SK-N-DZ (cell line): ENCODE measurements at places on chromosomes 6 and 20.

DNA sequence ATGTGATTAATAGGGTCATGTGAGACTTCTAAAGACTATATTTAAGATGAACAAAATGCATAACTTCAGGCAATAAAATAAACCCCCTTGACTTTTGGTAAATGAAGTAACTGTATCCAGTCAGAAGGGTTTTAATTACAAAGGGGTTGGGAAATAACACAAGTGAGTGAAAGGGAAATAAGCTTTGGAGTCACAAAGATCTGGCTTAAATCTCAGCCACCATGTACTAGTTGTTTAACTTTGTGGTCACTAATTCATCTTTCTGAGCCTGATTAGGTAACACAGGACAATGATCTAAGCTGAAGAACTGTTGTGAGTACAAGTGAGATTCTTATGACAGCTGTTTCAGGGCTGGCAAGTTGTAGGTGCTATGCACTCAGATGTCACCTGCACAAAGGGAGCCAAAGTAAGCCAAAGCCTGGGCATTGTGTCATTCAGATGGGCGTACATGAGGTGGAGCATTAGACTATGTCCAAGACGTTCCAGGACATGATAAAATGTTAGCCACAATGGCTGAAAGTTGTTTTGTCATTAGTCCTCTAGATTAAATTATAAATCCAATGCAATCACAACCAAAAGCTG lies 13.8 kb downstream of the TOMM34 start:
- DNase-seq = no peak

- no peak for DNase-seq
Measured at GRCh38 chr20:44776980-44777379, 31.3 kb downstream of the KCNK15 start.

- no peak for DNase-seq
Measured at GRCh38 chr6:4351520-4352321, 216.3 kb upstream of the ECI2 start.

DNA sequence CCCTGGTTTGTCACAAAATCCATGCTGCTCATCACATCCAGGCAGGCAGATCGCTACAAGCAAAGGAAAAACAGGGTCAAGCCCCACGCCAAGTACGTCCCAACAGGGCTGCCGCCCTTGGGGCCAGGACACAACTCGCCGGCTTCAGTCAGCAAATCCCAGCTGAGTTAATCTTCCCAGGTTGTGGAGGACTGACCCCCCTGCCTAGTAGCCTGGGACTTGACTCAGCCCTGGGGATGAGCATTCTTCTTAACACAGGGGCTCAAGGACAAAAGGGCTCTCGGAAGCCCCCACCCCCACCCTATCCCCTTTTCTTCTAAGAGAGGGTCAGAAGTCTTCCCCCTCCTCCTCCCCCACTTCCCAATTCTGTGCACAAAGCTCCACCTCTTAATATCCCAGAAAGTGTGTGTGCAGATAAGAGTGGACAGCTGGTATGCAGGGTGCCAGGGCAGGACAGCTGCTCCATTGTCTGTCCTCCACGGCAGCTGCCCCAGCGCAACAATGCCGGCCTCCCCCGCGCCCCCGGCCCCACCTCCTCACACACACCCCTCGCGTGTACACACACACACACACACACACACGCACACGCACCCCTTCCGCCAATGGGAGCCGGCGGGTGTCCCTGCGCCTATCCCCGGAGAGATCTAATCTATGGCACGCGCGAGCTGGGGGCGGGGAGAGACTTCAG lies 4.5 kb downstream of the DLL1 start:
- DNase-seq = no peak

DNA sequence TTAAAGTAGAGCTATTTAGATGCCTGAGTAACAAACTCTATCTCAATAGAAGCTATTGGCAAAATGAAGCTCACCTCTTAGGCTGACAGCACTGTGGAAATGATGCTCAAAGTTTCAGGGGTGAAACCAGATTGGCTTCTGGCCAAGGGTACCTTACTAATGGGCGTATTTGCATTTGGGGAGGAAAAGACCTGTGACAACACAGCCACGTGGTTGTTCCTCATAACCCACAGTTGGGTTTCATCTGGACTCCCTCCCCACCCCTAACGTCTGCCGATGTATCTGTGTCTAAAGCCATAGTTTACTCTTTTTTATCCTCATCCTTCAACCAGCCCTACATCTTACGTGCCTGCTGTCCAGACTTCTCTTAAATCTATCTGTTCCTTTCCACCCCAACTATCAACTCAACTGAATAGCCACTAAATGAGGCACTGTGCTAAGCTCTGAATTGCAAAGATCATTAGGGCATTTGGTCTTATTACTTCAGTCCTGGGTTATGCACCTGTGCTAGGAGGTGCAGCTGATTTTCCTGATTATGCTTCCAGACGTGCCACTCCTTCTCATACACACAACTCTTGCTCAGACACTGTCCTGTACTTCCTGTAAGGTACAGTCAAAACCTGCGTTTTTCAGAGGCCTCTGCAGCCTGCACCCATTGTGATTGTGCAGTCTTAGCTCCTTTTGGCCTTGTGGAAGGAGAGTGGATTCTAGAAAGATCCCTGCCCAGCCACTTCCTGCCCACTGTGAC lies 80.6 kb upstream of the ARMC2 start:
- DNase-seq = no peak

GRCh38 chr6:27687154-27688013 lies 214.5 kb upstream of the ZNF184 start:
- peak; percentile 81 for DNase-seq

DNA sequence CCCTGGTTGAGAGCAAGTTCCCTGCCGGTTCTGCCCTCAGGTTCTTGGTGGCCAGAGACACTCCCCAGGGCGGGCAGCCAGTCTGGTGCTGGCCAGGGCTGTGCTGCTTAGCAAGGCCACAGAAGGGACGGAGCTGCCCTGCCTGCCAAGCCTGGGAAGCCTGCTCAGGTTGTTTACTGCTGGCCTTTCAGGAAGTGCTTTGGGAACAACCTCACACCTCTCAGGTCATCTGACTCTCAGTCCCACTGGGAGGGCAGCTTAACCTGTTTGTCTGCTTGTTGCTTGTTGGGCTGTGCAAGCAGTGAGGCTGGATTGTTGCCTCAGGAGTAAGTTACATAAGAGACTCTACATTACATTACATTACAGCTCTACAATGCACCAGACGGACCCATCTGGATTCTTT lies 75.8 kb upstream of the AFDN start:
- no peak for DNase-seq

DNA sequence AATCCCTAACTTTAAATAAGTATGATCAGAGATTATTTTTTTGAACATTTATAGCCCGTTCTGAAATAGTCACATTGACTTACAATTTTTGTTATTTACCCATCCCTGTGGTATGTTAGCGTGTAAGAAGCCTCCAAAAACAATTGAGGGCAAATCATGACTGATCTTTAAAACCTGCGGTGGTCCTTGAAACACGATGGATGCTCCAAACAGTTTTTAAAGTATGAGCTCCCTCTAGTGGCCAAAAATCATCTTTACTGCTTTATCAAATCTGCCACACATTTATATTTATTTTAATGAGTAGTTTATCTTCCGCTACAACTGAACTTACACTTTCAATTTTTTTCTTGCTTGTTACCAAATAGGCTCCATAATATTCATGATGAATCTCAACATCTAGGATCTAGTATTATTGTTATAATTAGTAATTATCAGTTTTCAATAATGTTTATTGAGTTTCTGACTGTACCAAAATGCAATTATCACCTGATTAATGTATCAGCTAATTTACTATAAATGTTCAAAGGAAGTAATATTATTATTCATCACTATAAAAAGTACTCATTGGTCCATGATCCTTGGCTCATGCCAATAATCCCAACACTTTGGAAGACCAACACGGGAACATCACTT lies 52.2 kb downstream of the MARCKS start:
- peak; percentile 66 for DNase-seq

GRCh38 chr6:38432479-38432878 lies 207.2 kb downstream of the BTBD9 start:
- DNase-seq = no peak

GRCh38 chr6:80636689-80637088 lies 530.2 kb downstream of the BCKDHB start:
- no peak for DNase-seq
